GM04504 (cell line): ENCODE measurements at places on chromosomes 6 and 20.

DNA sequence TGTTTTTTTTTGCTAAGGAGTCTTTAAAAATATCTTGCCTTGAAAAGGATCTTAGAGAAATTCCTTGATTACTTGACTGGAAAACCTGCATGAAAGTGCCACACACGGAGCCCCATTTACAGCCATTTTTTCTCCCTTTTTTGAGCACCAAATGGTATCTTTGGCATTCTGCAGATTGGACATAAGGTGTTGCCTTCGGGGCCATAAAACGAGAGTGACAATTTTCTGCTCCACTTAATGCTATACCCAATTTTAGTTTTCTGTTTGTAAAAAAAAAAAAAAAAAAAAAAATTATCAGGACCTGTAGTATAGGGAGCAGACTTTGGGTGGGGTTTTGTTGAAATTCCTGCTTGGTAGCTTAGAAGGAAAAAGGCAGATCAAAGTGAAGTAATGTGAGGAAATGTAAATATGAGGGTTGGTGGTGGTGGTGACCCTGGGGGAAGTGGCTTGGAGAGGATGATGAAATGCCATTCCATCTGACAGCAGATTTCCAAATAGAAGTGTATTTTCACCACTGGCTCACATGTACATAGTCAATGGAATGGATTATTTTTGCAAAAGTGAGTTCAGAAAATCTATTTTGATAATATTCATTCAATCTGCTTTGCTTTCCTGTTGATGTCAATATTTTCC, 212.1 kb upstream of the SOX4 start:
- no peak for DNase-seq

DNA sequence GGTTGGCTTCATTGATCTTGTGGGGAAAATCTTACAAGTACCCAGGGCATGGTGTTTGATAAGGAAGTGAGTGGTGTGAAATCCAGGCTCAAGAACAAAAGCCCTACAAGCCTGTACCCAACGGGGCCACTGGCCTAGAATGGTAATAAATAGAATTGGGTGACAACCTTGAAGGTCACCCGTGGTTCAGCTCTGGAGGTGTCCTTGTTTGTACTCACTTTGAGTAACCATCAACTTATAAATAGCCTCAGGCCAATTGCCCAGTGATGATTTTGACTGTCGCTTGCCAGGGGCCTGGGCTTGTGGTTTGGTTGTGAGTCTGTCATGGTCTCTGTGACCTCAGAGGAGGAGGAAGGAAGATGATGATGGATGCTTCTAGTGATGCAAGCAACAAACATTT, 87.8 kb downstream of the PHACTR3 start:
- no peak for DNase-seq

DNA sequence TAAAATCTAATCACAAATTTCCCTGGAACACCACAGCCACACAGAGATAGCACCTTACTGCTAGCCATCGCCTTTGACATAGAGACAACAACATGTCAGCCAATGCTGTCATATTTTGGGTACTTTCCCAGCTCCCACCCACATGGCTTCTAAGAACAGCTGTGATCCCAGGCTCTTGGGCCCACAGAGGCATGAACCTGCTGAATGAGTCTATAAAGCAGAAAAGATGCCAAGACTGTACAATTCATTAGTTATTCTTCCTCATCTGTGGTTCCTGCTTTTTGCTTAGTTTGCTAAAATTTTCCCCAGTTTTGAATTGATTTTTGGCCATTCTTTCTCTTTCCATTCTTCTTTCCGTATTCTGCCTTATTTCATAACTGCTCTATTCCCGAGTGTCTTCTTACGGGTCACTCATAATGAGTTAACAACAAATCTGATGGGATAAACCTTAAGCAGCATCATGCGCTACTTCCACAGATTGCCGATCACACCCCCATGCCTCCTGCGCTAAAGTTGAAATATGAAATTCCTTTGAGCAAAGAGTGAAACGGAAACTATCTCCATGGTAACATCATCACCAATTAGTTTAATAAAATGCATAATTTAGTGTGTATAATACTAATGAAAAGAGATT, 327.3 kb upstream of the HSF2 start:
- DNase-seq = no peak

DNA sequence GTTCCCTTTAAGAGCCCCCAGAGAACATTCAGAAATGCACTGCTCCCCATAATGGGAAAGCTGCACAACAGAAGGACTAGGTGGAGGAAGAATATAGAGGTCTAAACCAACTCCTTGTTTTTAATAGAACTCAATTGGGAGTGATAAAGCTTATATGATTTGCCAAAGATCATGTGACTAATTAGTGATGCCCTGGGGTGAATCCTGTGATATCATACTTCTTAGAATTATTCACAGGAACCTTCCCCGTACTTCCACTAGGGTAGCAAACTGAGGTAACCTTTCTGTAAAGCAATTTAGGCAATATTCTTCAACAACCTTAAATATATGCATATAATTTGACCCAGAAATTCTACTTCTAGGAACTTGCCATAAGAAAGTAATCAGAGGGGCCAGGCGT, 84.4 kb downstream of the TFAP2A start:
- DNase-seq = no peak

DNA sequence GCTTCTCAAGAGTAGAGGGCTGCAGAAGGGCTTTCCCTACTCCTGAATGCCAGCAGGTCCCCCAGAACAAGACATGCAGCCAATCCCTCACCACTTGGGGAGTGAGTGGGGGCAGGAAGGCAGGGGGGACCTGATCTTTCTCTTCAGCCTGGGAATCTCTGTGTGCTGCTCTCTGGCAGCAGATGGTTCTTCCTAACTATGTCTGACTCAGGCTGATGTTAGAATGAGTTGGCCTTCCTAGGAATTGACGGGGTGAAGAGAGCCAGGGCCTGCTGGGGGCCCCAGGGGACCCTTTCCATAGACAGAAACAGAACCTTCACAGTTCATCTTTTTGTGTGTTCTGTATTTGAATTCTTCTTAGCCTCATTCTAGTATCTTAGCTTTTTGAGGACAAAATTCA, 29.0 kb upstream of the TCP11 start:
- no peak for DNase-seq

DNA sequence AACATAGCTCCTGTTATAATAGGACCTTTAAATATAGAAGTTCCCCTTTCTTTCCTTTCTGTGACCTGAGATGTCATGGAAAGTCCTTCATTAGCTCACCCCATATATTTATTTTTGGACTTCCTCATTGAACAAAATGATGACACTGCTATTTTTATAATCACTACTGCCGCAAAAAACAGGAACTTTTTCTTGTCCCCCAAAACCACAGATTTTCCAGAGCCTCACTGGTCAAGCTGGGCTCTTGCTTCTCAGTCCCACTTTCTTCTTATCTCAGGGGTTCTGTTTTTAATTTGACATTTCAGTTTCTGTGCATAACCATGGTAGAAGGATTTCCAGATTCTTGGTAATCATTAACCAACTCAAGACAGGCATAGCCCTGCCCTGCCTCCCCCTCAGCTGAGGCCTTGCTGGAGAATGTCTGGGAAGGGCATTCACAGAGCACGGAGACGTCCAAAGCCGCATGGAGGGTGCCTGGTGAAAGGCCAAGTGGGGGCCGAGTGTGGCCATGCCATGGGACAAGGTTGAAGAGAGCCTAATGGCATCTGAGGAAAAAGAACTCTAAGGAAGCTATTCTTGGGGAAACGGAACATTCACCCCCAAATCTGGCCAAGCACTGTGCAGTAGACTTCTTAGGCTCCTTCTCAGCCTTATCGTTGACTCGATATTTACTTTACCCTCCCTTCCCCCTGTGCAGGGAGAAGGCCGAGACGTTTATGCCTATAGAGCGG, 73.7 kb downstream of the EDN1 start:
- DNase-seq = no peak

GRCh38 chr6:15297895-15298590, 52.2 kb downstream of the JARID2 start:
- no peak for DNase-seq

GRCh38 chr6:163354761-163355425, 59.6 kb upstream of the QKI start:
- no peak for DNase-seq

DNA sequence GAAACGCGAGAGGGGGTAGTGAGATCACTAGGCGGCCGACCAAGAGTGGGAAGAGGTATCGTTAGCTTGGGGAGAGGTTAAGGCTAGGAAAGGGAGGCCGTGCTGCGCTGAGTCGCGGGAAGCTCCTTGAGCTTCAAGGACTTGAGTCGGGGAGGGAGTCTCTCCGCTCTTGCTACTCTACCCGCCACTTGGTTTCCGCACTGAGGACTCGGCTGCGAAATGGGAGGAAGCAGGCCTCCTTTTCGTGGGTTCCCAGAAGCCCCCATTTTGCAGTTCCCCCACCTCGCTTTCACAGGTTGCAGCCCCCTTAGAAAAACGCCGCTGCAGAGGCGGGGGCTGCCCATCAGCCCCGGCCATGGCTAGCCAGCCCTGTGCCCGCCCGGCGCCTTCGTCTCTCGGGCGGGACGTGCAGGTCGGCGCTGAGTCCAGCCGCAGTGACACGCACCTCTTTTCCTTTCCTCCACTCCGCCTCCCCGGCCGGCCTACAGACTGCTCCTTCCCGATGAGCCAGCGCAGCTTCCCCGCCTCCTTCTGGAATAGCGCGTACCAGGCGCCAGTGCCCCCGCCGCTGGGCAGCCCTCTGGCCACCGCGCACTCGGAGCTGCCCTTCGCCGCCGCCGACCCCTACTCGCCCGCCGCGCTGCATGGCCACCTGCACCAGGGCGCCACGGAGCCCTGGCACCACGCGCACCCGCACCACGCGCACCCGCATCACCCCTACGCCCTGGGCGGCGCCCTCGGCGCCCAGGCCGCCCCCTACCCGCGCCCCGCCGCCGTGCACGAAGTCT, 4.9 kb downstream of the VGLL2 start:
- DNase-seq = no peak

GRCh38 chr20:8020314-8021079, 936 bp upstream of the TMX4 start:
- no peak for DNase-seq

DNA sequence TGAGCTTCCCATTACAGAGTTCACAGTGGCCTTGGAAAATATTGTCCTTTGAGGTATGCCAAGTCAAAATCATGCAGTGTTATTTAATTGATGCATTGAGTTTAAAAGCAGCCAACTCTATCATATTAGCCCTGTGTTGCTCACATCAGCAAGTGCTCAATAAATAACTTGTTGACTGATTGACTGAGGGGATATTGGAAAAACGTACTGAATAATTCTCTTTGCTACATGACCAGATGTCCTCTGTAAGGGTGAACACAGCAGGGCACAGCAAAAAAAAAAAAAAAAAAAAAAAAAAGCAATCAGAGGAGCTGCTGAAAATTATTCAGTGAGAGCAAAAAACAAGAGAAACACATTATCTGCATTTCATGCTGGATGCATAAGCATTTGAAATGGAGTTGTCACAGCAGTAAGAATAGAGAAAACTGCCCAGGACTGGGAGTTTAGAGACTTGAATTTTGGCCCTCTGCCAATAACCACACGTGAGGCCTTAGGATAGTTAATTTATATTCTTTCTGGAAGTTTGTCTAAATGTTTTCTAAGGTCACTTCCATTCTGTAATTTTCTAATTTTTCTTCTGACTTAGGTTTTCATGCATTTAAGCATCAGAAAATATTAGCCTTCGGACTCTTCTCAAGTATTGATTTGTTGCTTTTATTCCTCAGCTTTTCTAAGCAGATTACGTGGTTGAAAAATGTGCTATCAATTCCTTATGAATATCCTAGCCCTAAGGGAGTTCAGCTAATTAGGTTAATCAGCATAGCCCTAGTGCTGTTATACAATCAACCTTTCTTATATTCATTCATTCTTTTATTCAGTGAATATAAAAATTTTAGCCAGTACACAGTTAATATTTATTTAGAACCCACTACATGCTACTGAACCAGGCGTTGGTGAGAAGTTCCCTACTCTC, 246.8 kb upstream of the STXBP5 start:
- no peak for DNase-seq

- DNase-seq = no peak
Observed at GRCh38 chr6:44514576-44515193, 127.2 kb downstream of the CDC5L start.

- DNase-seq = no peak
Observed at GRCh38 chr6:80480421-80481157, 374.1 kb downstream of the BCKDHB start.

- no peak for DNase-seq
Observed at GRCh38 chr20:49285233-49285668, 7.4 kb upstream of the ZNFX1 start.

- no peak for DNase-seq
Observed at GRCh38 chr6:44094403-44095242, 32.6 kb downstream of the MRPL14 start.

- DNase-seq = no peak
Observed at GRCh38 chr20:17671011-17671410, 11.0 kb downstream of the RRBP1 start.

DNA sequence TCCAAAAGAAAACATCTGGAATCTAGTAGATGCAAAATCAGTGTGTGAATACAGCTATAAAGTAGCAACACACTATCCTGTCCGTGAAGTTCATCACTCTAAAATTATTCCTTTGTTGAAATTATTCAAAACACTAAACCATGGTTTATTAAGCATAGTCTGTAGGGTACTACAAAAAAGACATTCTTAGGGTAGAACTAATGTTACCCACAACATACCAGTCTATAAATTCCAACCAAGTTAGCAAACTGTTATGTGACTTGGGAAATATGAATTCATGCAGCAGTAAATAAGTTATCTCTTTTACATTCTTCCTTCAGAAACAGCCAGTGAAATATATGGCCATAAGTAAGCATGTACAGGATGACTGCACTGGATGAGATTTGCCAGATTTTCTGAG, 580.3 kb upstream of the ADGRB3 start:
- no peak for DNase-seq

- DNase-seq = no peak
Observed at GRCh38 chr6:7185561-7185960, 77.8 kb downstream of the RREB1 start.
